ENCODE measurements at places on chromosomes 6 and 20.

DNA sequence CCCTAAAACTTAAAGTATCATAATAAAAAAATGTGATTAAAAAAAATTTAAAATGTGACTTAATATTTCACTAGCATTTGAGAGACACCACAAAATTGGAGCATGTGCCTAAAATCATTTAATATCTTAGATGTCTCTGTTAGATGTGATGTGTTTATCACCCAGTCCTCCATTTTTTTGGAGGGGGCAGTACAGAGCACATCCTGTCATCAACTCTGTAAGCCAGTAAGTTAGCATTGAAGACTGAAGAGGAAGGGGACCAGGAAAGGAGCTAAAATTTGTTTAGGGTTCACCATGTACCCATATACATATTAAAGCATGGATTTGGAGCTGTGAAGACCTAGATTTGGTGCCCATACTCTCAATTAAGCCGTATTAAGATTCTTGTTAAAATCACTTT lies 30.7 kb upstream of the ADIG start:
- no peak for DNase-seq

GRCh38 chr6:55174211-55175026 lies at the start of gene HCRTR2:
HCRTR2 (plus strand) TSS chr6:55174515; CDS start chr6:55174588, 73 bp downstream.
- DNase-seq, result no peak

DNA sequence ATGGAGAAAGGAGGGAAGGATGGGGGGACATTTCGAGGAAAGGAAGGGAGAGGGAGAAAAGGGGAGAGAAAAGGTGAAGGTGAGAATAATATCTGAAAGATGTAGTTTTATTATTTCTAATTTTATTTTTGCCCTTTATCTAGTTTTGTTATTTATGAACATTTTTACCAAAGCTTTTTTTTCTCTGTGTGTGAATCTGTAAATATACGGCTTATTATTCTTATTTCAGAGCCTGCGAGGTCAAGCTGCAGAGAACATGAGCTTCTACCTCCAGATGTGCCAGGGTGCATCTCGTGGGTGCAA lies 35.0 kb downstream of the HLA-A start:
- no peak for DNase-seq

DNA sequence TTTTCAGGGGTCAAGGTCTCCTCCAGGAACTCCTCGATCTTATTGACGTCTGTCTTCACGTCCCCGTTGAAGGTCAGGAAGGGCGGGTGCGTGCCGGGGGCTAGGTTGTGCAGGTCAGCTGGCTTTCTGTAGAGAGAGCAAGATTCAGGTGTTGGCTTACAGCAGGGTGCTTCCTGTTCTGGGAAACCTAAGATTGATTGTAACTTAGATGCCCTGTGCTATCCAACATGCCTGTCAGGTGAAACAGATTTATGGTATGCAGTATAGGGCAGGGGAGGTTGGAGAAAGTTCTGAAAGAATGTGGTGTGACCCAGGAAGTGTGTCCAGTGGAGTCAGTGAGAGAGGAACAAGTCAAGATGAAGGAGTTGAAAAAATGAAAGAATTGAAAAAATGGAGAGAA lies 66.4 kb downstream of the CLIC5 start:
- no peak for DNase-seq

- DNase-seq, result no peak
Measured at GRCh38 chr6:21777846-21778245, 184.3 kb downstream of the SOX4 start.

GRCh38 chr20:60485012-60485760 lies 527.0 kb downstream of the CDH26 start:
- no peak for DNase-seq

- peak; percentile 2 for DNase-seq
Measured at GRCh38 chr6:149190224-149190831, 127.2 kb upstream of the TAB2 start.

- no peak for DNase-seq
Measured at GRCh38 chr6:52077180-52077884, 10.1 kb downstream of the PKHD1 start.

DNA sequence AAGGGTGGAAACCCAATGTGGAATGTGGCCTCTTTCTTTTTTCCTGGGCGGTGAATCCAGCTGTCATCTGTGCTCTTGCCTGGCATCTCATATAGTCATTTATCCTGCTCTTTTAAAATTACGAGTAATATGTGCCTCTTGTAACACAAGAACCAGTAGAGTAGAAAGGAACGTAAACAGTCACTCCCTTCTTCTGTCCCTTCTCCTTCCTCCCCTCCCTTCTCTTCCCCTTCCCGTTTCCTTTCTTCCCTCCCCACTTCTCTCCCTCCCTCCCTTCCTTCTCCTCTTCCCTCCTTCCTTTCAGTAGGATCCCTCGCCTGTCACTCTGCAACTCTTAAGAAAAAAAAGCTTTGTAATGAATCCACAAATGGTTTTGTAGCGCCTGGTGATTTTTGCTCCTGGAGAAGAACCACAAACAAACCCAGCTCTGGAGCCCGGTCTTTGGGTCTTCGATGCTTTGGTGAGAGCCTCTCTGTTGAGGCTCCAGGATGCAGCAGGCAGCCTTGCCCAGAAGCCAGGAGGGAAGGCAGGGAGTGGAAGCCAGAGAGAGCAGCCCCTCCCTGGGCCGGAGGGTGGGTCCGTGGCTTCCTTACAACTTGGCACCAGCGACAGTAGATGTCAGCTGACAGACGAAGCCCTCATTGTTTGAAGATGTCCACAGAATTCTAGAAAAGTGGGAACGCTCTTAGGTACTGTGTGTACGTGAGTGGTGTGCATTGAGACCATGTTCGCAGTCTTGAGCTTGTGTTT lies 15.0 kb downstream of the DUSP22 start:
- no peak for DNase-seq

- no peak for DNase-seq
Measured at GRCh38 chr20:6121504-6121903, 1.3 kb downstream of the FERMT1 start.

DNA sequence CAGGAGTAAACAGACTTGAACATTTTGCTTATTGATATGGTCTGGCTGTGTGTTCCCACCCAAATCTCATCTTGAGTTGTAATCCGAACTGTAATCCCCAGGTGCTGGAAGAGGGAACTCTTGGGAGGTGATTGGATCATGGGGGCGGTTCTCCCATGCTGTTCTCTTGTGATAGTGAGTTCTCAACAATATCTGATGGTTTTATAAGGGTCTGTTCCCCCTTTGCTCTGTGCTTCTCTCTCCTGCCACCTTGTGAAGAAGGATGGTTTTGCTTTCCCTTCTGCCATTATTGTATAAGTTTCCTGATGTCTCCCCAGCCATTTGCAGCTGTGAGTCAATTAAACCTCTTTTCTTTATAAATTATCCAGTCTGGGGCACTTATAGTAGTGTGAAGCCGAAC lies 40.0 kb downstream of the MYLIP start:
- DNase-seq, result no peak

- DNase-seq, result no peak
Measured at GRCh38 chr6:99364026-99364425, 14.6 kb upstream of the FAXC start.

- no peak for DNase-seq
Measured at GRCh38 chr6:154509421-154510143, 903 bp downstream of the CNKSR3 start.

DNA sequence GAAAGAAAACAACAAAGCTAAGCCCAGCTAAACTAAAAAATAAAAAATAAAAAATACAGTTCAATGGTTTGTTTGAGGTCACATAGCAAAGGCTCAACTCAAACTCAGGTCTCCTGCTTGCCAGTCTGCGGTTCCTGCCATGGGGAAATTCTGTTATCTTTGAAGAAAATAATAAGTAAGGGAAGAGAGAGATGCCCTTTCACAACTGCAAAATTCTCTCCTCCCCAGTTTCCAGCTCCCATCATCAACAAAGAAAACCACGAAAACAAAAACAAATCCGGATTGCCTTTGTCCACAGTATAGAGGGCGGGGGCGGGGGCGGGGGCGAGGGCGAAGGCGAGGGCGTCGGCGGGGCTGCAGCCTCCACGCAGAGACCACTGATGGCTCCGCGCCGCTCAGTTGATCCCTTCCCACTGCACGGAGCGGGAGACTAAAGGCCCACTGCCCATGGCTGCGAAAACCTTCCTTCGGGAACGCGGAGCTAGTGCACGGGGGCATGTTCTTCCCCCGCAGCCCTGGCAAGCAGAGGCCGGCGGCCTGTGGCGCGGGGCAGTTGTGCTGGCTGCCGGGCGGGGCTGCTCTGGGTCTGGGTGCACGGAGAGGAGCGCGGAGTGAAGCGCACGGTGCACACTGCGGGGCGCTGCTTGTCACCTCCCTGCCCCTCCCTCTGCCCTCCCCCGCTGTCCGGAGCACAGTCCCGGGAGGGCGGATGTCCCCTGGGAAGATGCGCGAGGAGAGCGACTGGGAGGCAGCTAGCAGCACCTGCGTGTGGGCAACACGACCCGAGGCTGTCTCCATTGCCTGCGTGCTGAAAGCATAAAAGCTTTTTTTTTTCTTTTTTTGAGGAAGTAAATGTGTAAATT lies 54.1 kb upstream of the TPD52L1 start:
- no peak for DNase-seq

- no peak for DNase-seq
Measured at GRCh38 chr20:37408302-37409193, 62.6 kb downstream of the SRC start.

DNA sequence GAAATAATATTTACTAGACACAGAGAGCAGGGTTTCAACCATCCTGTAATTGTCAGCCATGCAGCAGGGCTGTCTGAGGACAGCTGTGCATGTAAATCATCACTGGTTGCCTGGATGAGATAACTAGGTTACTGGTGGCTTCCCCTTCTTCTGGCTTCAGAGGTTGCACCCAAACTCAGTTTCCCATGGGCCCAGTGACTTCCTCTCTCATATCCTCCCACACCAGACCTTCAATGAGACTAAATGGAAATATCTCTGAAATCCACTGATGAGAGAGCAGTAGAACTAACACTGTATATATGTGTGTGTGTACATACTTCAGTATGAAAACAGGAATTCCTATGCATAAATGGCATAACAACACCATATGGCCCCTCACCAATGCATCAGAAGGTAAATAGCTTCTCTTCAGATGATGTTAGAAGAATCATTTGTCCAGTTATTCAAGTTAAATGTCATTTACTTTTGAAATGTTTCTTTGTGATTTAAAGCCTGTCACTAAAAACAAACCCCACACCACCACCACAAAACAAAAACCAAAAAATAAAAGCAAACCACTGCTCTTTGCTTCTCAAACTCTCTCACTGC lies 51.0 kb upstream of the IL20RA start:
- DNase-seq, result no peak

DNA sequence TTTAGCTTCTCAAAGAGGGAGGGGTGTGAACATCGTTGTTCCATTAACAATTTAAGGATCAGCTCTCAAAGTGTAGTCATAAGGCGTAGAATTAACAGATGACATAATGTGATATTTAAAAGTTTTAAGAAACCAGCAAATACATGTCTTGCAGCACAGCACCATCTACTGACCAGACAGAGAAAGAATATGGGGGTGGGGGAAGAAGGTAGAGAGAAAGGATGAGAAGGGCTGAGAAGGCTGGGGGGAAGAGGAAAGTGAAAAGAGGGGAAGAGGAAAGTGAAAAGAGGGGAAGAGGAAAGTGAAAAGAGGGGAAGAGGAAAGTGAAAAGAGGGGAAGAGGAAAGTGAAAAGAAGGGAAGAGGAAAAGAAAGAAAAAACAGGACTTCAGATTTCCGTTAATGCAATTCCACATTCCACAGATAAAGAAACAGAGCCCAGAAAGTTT lies 80.9 kb downstream of the HAO1 start:
- peak; percentile 43 for DNase-seq

DNA sequence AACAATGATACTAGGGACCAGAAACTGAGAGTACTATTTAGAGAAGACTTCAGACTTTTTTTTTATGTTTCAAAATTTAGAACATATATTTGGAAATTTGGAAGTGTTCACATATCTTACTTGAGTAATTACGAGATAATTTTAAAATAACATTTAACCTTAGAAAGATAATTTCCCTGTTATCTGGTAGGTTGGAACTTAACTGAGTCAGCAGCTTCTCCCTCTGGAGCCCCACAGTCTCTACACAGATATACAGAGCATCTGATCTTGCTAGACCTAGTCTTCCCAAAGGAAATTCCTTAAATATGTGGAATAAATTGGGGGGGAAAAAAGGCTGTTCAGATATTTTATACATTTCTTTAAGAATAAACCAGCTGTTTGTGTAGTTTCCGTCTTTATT lies 48.6 kb downstream of the TSPYL4 start:
- DNase-seq, result no peak

- DNase-seq, result peak; percentile 57
Measured at GRCh38 chr6:9405369-9405768, 970.0 kb upstream of the SLC35B3 start.

GRCh38 chr6:136566007-136566487 lies 15.8 kb upstream of the MAP7 start:
- no peak for DNase-seq

- DNase-seq, result no peak
Measured at GRCh38 chr6:111487661-111488060, 4.6 kb upstream of the REV3L start.

DNA sequence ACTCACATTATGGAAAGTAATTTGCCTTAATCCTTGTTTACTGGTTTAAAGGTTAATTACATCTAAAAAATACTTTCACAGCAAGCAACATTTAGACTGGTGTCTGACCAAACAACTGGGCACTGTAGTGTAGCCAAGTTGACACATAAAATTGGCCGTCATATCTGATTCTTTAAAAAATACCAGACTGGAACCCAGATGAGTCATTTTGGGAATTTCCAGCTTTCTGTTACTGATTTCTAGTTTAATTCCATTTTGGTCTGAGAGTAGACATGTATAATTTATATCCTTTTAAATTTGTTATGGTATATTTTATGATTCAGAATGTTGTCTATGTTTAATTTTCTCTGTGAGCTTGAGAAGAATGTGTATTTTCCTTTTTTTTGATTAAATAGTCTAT lies 44.1 kb downstream of the SCP2D1 start:
- DNase-seq, result no peak

DNA sequence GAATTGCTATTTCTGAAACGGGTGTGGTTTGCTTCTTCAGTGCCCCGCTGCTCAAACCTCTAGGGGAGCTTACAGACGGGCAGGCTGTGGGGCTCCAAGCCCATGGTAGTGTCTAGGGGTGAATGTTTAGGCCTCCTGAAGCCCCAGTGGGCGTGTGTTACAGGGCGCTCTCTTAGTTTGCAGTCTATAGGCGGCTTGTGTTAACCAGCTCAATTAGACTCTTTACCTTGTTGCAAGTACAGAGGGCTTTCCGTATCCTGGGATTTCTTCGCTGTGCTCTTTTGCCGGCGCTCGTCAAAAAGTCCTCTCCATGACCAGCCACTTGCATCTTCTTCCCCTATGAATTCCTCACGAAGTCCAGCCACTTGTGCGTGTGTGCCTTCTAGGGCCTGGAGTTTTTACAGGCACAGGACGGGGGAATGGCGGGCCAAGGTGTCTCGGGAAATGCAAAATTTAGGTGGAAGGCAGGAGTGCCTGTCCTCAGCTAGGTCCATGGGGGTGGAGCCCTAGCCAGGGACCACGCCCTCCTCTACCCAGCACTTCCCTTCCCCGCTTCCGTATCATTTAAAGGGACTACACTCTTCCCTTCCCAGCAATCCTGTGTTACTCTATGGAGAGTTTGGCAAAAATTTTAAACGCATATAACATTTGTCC lies 94.5 kb downstream of the HTR1B start:
- no peak for DNase-seq

GRCh38 chr6:34608321-34609091 lies 52.4 kb upstream of the SPDEF start:
- no peak for DNase-seq

- DNase-seq, result no peak
Measured at GRCh38 chr20:59823030-59823423, 110.4 kb downstream of the SYCP2 start.

- no peak for DNase-seq
Measured at GRCh38 chr6:37938909-37939308, 119.4 kb downstream of the ZFAND3 start.

GRCh38 chr6:15522856-15523529 lies 139.8 kb downstream of the DTNBP1 start:
- no peak for DNase-seq

All from Panc1 (cell line).